ENCODE measurements at places on chromosomes 16 and 17. TPM values are rescaled to one million over a fixed set of nuclear protein-coding genes. Genes with fewer than 3 reads are reported as not detected.

DNA sequence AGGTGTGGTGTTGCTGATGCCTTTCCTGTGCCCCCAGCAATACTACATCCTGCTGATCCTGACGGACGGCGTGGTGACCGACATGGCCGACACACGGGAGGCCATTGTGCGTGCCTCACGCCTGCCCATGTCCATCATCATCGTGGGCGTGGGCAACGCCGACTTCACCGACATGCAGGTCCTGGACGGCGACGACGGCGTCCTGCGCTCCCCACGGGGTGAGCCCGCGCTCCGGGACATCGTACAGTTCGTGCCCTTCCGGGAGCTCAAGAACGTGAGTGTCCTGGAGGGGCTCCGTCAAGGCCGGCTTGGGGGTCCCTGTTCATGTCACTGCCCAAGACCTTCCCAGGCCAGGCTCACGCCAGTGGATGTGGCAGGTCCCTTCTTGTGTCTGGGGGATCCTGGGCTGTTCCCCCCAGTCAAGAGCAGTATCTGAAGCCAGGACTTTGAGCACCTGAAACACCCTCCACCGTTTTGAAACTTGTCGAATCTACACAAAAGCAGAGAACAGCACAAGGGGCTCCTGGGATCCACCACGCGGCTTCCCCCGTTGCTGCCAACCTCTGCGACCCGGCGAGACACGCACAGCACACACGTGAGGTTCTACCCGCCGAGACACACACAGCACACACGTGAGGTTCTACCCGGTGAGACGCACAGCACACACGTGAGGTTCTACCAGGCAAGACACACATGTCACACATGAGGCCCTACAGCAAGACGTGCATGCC is 17.9 kb upstream of the DPEP1 start:
- no peak overlapping the region for H3K4me3 ChIP-seq
- no peaks in the 10 kb centered on the region for H3K36me3 ChIP-seq
- H3K4me1 ChIP-seq: no peaks in the 10 kb centered on the region
- H3K27me3 ChIP-seq: no peaks in the 10 kb centered on the region
- DNase-seq: no peak

DNA sequence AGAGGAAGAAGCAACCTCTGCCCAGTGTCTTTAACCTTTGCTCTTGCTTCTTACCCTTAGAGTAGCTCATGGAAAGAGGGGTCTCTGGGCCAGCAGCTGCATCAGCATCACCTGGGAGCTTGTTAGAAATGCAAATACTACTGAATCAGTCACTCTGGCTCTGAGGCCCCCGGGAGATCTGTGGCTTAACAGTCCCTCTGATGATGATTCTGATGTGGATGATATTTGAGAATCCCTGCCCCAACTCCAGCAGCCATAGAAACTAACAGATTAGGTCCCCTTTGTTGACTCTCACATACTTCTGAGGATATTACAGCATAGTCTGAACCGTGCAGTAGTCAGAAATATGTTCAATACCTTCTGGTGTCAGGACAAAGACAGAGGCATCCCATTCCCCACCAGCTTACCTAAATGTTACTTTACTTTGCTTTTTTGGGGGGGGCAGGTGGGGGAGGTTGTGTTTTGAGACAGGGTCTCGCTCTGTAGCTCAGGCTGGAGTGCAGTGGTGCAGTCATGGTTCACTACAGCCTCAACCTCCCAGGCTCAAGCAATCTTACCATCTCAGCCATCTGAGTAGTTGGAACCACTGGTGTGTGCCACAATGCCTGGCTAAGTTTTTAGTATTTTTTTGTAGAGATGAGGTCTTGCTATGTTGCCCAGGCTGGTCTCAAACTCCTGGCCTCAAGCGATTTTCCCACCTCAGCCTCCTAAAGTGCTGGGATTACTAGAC is 220.1 kb downstream of the CCDC182 start:
- peak overlapping the region; percentile 58 for H3K4me3 ChIP-seq
- H3K4me1 ChIP-seq: peaks cover 49% of the 10 kb centered on the region

The TSPOAP1 gene
- total RNA-seq: 27.9 TPM

DNA sequence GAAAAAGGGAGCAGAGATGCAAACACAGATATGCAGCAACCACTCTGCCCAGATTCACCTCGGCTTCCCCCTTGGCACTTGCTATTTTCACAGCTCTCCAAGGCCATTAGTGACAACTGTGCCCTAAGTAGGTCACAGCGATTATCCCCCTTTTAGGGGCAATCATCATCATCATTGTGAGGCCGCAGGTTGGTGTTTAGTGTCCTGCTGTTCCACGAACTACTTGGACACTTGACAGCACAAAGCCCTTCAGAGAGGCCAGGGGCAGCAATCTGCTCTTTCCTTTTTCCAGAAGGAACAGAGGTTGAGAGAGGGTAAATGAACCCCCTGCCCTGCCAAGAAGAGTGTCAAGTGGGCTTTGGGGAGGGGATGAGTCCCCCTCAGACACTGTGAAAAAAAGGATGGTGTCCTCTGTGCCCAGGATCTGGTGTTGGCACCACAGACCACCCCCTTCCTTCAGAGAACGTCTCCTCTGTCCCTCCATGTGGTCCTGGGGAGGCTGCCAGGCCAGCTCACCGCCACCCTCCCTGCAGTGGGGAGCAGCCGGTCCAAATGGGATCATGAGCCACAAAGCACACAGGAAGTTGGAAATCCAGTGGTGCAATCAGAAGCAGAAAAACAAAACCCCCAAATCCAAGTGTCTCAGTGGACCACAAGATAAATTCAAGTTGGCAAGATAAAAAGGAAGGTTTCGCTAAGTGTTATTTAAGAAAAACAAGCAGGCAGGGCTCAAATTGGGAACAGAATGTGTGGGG is 78.4 kb upstream of the MED9 start:
- DNase-seq: no peak
- no peaks in the 10 kb centered on the region for H3K27me3 ChIP-seq
- H3K27ac ChIP-seq: no peak overlapping the region
- H3K4me3 ChIP-seq: no peak overlapping the region
- H3K36me3 ChIP-seq: no peaks in the 10 kb centered on the region

The ANKS4B gene
- total RNA-seq: not detected
